ENCODE measurements at places on chromosomes 7 and 10.

- DNase-seq, result no peak
These were observed 37.3 kb upstream of the ADAM12 start for GRCh38 chr10:126425489-126426065.

GRCh38 chr7:137986252-137987017 is 15.5 kb downstream of the CREB3L2 start:
- DNase-seq, result no peak

GRCh38 chr10:4653160-4653559 is 172.8 kb upstream of the AKR1E2 start:
- no peak for DNase-seq

- no peak for DNase-seq
These were observed 658 bp upstream of the PTPRN2 start for GRCh38 chr7:158588085-158588877.

- no peak for DNase-seq
These were observed 2.8 kb upstream of the FLNC start for GRCh38 chr7:128827248-128827958.

- DNase-seq, result no peak
These were observed 707.8 kb downstream of the SUGCT start for GRCh38 chr7:40842641-40843040.

DNA sequence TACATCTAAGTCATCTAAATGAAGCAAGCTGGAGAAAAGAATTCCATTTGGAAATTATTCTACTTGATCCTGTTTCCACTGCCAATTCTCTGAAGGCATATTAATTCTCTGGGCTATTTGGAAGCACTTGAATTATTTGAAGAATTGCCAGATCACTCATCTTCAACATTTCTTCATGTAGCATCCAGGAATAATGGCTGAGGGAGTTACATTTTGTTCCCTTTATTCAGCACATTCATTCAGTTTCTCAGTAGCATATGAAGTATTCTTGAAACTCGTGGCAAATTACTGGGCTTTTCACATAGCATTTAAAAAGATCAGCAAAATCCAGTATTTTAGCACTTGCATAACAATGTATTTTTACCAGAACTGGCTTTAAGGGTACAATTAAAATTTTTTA is 127.1 kb upstream of the VIPR2 start:
- no peak for DNase-seq

DNA sequence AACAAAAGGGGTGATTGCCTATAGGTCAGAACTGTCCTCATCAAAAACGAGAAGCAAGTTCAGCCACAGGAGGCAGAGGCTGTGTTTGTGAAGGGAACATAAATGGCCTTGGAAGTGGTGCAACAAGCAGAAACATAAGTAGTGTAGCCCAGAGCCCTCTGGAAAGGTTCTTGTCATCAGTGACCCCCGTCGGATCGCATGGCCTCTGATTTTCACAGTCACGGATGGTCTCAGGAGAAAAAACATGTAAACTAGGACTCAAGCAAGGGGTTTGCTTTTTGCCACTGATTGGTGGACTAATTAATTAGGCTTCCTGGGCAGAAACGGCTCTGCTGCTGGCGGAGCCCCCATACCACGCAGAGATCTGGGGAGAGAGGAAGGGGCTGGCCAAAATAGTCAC is 496.5 kb upstream of the MKI67 start:
- no peak for DNase-seq

DNA sequence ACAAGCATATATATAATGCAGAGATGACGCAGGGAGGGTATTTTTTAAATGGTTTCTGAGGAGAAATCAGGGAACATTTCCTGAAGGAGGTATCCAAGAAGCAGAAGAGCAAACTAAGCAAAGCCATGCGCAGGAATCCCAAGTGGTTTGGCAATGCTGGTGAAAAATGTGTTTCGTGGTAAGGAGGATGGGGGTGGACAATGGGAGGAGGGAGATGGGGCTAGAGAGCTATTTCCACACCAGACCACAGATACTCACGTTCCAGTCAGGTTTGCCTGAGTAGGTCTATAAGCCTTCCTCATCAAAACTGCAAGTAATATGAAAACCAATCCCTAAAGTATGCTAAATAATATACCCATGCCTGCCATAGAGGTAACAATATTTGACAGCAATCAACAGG is 223.7 kb upstream of the MKLN1 start:
- DNase-seq, result no peak

- DNase-seq, result no peak
These were observed 43.7 kb downstream of the HIF1AN start for GRCh38 chr10:100579261-100580090.

GRCh38 chr10:10831085-10831484 is 186.6 kb upstream of the CELF2 start:
- DNase-seq, result no peak

All from stimulated activated CD4-positive, alpha-beta T cell treated with anti-CD3 and anti-CD28 coated beads, Interleukin-1b, Interleukin-23, amount 100 ng/mL, for 24 hours (primary cell).